ENCODE measurements at places on chromosomes 3 and 15. TPM values are rescaled to one million over a fixed set of nuclear protein-coding genes. Genes with fewer than 3 reads are reported as not detected.
A peak's percentile ranks its signal among the peaks of the same experiment; 100 is the strongest.

Gene ROBO1
- total RNA-seq = 130 TPM

- DNase-seq = no peak
Observed at GRCh38 chr3:89002191-89002590, 105.2 kb upstream of the EPHA3 start.

- no peak for DNase-seq
Observed at GRCh38 chr3:186022931-186023330, 85.1 kb upstream of the TRA2B start.

GRCh38 chr15:90637693-90638092 lies 79.5 kb upstream of the BLM start:
- no peak for DNase-seq

- no peak for DNase-seq
Observed at GRCh38 chr3:150623945-150624344, 20.8 kb downstream of the SELENOT start.

GRCh38 chr3:141487521-141488252 lies 860 bp downstream of the RASA2 start:
- peak; percentile 38 for DNase-seq

- DNase-seq = no peak
Observed at GRCh38 chr3:37129871-37130270, 44.5 kb downstream of the LRRFIP2 start.
